Activated CD8-positive, alpha-beta memory T cell treated with anti-CD3 and anti-CD28 coated beads, Interleukin-2, amount 10 ng/mL, durations not matched to agents 7 days and 5 days (primary cell): ENCODE measurements at places on chromosomes 6 and 20. TPM values are rescaled to one million over a fixed set of nuclear protein-coding genes. Genes with fewer than 3 reads are reported as not detected.
A peak's percentile ranks its signal among the peaks of the same experiment; 100 is the strongest.

CITED2 gene
- 102 TPM for total RNA-seq

DNA sequence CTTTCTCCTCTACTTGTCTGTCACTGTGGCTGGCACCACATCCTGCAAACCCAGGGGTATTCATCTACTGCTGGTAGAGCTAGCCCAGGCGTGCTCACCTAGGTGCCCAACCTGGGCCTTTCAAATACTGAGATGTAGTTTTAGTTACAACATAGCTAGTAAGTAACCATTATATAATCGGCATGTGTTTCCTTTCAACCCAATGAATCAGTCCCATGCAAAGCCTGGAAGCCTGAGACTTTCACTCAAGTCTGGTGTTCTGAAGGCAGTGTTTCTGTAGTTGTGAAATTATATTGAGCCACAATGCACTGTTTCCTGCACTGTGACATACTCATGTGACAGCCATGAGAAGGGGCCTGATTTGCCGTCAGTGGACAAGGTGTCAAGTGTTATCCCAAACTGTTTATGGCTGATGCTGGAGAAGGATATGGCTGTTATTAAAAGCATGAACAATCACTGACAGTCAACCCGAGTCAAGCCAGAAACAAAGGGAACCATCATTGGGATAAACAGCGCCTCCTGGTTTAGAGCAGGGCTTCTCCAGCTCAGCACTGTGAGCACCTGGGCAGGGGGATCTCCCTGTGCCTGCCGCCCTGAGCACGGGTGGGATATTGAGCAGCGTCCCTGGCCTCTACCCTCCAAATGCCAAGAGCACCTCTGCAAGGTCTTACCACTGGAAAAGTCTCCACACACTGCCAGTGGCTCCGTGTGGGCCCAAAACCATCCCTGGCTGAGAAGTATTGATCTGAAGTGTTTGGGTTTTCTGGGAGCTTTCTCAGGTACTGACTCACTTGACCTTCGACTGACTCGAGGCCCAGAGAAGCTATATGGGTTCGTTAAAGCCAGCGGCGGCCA is 1.6 kb downstream of the PSMA7 start:
- peak; percentile 61 for DNase-seq

- DNase-seq: no peak
Measured at GRCh38 chr6:152054441-152054840, 247.0 kb downstream of the ESR1 start.

- no peak for DNase-seq
Measured at GRCh38 chr20:48686238-48687116, 141.3 kb downstream of the PREX1 start.

DNA sequence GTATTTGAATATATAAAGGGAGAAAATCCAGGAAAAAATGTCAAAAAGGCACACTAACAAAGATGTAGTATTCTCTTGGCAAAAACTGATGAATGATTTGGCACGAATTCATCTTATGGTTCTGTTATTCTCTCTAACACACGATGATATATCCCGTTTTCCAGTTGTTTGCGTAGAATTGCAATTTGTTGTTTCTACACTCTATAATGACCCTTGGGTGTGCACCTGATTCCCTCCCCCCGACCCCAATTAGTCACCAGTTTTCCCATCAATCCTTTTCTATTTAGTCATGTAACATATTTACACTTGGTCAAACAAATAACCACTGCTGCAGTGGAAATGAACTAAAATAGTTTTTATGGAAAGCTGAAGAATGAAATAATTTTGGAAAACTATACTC is 1.5 kb upstream of the ARID1B start:
- no peak for DNase-seq

GRCh38 chr6:32267035-32267434 is 43.2 kb upstream of the NOTCH4 start:
- no peak for DNase-seq
